ENCODE measurements at places on chromosomes 7 and 10. TPM values are rescaled to one million over a fixed set of nuclear protein-coding genes. Genes with fewer than 3 reads are reported as not detected.

Gene ASAH2
- total RNA-seq: 2.3 TPM

DNA sequence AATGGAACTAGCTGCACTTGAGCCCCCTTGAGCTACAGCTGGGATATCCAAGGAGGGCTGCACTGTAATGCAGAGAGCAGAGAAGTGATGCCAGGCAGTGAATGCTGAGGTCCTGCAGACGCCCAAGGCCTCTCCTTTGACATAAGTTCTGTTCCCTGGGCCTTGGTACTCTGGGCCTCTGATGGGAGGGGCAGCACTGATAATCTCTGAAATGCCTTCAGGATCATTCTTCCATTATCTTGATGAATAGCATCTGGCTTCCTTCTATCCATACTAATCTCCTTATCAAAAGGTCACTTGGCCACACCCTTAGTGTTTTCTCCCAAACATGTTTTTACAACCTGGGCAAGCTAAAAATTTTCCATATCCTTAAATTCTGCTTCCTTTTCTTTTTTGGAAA is 6.9 kb downstream of the GRB10 start:
- no peak for DNase-seq

- no peak for DNase-seq
Measured at GRCh38 chr10:31426401-31426800, 107.4 kb downstream of the ZEB1 start.

DNA sequence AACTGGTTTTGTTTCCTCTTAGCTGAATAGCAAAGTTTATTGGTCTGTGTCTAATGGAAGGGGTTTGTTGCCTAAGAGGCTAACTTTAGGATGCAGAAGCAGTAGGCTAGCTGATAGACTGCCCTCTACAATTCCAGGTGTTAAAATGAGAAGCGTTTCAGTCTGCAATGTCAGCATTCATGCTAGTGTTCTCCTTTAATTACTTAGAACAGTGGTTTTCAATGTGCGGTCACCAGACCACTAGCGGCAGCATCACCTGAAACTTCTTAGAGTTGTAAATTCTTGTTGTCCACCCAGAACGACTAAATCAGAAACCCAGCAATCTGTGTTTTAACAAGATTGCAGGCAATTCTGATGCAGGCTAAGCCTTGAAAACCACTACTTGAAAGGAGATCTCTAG is 392.9 kb downstream of the IPMK start:
- DNase-seq: no peak

GRCh38 chr7:70419526-70420380 is 712.2 kb upstream of the GALNT17 start:
- no peak for DNase-seq

DNA sequence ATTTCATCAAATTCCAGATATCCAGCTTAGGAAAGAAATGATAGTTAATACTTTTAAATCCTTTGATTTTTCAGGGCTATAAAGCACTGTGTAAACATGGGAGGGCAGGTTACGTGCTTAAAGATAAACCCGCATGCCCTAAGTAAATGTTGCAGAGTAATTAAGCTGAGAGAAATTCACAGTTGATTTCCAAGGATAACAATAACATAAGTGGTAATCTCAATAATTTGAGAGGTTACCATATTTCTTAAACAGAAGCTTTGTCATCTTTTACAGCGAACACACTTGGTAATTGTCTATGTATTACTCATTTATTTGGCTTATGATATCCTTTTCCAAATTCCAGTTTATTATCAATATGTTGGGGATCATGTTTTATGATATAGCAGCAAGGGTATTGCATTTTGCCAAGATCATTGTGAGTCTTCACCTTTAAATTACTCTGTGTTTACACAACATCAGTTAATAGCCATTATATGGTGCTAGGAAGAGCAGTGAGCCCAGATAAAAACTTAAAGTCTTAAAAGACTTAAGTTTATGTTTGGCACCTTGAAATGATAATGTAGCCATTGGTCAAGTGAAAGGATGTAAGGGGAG is 15.4 kb downstream of the MGAM start:
- DNase-seq: no peak

All from WTC11 (cell line).